ENCODE measurements at places on chromosomes 16 and 17. TPM values are rescaled to one million over a fixed set of nuclear protein-coding genes. Genes with fewer than 3 reads are reported as not detected.

GRCh38 chr16:89363621-89364393, 126.6 kb downstream of the ANKRD11 start:
- no peak overlapping the region for H3K4me3 ChIP-seq
- no peak overlapping the region for H3K27ac ChIP-seq
- DNase-seq: peak; percentile 71
- H3K27me3 ChIP-seq: no peaks in the 10 kb centered on the region
- no peaks in the 10 kb centered on the region for H3K36me3 ChIP-seq
- no peaks in the 10 kb centered on the region for H3K4me1 ChIP-seq

GRCh38 chr16:424033-424622, 1.3 kb upstream of the RAB11FIP3 start:
- DNase-seq: no peak
- H3K4me3 ChIP-seq: peak overlapping the region; percentile 30
- H3K27me3 ChIP-seq: no peaks in the 10 kb centered on the region
- H3K36me3 ChIP-seq: no peaks in the 10 kb centered on the region
- no peaks in the 10 kb centered on the region for H3K4me1 ChIP-seq

DNA sequence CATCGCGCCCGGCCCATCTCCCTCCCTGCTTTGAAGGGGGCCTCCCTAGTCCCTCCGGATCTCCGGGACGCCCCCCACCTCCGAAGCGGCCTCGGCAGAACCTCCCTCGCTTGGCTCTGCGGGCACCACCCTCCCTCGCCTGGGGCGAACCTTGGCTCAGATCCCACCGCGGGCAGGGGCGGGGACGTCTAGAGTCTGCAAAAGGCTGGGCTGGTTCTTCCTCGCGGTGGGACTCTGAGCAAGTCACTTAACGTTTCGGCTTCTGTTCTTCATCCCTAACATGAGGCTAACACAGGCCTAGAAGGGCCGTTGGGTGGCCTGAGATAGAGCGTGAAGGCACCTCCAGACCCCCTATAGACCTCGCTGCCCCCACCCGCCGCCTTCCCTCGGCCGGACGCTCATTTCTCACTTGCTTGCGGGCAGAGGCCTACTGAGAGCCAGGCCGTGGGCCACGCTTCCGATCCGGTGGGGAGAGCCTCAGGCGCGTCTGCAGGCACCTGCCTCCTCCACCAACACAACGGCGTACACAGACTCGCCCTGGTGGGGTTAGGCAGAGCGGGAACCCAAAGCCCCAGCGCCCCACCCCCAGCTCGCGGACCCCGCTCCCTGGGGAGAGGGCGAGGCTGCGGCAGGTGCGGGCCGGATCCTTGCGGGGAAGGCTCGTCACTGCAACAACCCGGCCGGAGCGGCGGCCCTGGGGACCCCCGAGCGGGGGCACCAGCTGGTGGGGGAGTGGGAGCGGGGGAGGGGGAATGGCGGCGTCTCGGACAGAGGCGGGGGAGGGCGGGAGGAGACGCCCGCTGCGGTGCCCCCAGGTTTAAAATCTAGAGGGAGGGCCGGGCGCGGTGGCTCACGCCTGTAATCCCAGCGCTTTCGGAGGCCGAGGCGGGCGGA, 5.4 kb downstream of the MYO1C start:
- peak overlapping the region; percentile 23 for H3K27ac ChIP-seq
- H3K4me1 ChIP-seq: no peaks in the 10 kb centered on the region
- no peaks in the 10 kb centered on the region for H3K36me3 ChIP-seq

GRCh38 chr17:44967026-44967906, 837 bp downstream of the C1QL1 start:
- no peaks in the 10 kb centered on the region for H3K4me1 ChIP-seq
- DNase-seq: no peak
- H3K27ac ChIP-seq: no peak overlapping the region

- peak overlapping the region; percentile 77 for H3K27ac ChIP-seq
- no peaks in the 10 kb centered on the region for H3K27me3 ChIP-seq
- H3K4me3 ChIP-seq: no peak overlapping the region
- DNase-seq: no peak
- no peaks in the 10 kb centered on the region for H3K4me1 ChIP-seq
- H3K36me3 ChIP-seq: no peaks in the 10 kb centered on the region
Measured at GRCh38 chr17:57832314-57833178, 17.3 kb downstream of the MRPS23 start.

- H3K27ac ChIP-seq: peak within 1 kb of the TSS; percentile 81
- H3K4me1 ChIP-seq: no peaks in the 10 kb centered on the region
- DNase-seq: peak; percentile 94
- H3K27me3 ChIP-seq: no peaks in the 10 kb centered on the region
Measured at GRCh38 chr16:67562526-67562917, at the start of gene CTCF. Gene CTCF, plus strand, starts transcription at chr16:67562526. Its CDS starts 48,307 bp downstream, at chr16:67610833.

DNA sequence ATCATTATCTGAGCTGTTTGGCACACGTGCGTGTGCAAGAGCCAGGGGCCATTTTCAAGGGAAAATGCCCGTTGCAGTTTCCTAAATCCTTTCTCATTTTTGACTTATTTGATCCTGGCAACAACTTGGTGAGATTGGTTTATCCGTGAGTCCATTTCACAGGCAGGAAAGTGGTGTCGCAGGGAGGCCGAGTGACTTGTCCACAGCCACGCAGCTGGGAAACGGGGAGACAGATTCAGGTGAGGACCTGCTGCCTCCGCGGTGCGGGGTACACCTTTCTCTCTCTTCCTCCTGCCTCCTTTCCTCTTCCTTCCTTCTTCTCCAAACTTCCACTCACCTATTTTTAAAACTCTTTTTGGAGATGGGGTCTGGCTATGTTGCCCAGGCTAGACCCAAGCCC, 46.3 kb upstream of the ZCCHC14 start:
- peak; percentile 37 for DNase-seq
- no peaks in the 10 kb centered on the region for H3K36me3 ChIP-seq
- no peak overlapping the region for H3K27ac ChIP-seq
- no peak overlapping the region for H3K4me3 ChIP-seq

Gene KRT24
- not detected for total RNA-seq

Gene C16orf96
- total RNA-seq: 0.13 TPM

DNA sequence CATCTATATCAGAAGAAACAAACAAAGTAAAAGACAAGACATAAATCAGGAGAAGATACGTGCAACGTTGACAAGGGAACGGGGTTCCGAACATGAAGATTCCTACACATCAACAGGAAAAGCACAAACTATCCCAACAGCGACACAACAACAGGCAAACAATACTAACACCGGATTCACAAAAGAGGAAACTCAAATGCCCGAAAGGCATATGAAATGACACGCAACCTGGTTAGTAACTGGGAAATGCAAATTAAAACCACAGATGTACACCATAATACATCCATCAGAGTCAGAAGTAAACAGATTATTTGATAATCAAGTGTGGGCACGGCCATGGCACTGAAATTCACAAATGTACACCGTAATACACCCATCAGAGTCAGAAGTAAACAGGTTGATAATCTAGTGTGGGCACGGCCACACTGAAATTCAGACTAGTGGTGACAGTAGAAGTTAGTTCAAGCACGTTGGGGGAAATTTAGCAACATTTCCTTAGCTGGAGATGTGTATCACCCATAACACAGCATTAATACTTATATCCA, 171.9 kb upstream of the RPH3AL start:
- no peaks in the 10 kb centered on the region for H3K27me3 ChIP-seq
- H3K27ac ChIP-seq: no peak overlapping the region
- peaks cover 9% of the 10 kb centered on the region for H3K36me3 ChIP-seq
- DNase-seq: no peak
- H3K4me3 ChIP-seq: no peak overlapping the region

DNA sequence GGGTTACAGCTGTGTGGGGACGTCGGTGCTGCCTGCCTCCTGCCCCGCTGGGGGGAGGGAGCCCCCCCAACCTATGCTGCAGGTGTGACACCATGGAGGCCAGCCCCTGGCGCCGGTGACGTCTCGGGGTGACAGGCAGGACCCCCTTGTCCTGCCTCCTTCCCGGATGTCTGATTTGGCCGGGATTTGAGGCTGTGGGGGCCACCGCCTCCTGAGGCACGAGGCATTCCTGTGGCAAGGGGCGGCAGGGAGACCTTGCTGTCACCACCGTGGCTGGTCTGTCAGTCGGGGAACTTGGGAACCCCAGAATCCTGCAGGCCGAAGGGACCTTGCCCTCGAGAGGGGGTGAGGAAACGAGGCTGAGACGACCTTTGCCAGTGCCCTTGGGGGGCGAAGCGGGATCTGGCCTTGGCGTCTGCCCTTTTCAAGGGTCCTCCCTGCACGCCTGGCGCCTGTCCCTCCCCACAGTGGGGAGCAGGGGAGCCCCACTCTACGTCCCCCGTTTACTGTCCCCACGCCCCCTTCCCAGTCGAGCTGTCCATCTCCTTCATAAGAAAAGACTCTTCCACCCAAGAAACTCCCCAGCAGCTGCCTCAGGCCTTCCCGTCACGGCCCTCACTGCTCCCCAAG, 74.4 kb downstream of the METRNL start:
- H3K27ac ChIP-seq: no peak overlapping the region
- no peaks in the 10 kb centered on the region for H3K27me3 ChIP-seq
- peak; percentile 73 for DNase-seq

Gene OR4D2
- total RNA-seq: not detected

DNA sequence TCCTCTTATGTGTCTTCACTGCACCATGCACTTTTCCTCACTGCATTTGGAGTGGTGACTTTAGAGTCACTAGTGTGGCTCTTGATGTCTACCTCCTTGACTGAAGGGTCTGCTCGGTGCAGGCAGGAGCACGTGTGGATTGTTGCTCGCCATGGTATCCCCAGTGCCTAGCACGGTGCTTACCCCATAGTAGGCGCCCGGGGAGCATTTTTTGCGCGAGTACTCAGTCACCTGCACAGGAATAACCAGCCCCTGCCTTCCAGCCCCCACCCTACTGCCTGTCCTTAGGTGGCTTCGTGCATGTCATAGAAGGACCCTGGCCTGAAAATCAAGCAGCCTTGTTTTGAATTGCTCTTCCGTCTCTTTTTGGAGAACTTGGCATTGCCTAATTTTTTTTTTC, 31.3 kb downstream of the CDRT15 start:
- no peaks in the 10 kb centered on the region for H3K27me3 ChIP-seq
- peaks cover 8% of the 10 kb centered on the region for H3K36me3 ChIP-seq
- no peak for DNase-seq
- no peak overlapping the region for H3K4me3 ChIP-seq

- H3K36me3 ChIP-seq: no peaks in the 10 kb centered on the region
- H3K4me3 ChIP-seq: no peak overlapping the region
- DNase-seq: no peak
- no peaks in the 10 kb centered on the region for H3K27me3 ChIP-seq
- H3K27ac ChIP-seq: no peak overlapping the region
- H3K4me1 ChIP-seq: no peaks in the 10 kb centered on the region
Measured at GRCh38 chr17:51442088-51442865, 181.9 kb downstream of the UTP18 start.

DNA sequence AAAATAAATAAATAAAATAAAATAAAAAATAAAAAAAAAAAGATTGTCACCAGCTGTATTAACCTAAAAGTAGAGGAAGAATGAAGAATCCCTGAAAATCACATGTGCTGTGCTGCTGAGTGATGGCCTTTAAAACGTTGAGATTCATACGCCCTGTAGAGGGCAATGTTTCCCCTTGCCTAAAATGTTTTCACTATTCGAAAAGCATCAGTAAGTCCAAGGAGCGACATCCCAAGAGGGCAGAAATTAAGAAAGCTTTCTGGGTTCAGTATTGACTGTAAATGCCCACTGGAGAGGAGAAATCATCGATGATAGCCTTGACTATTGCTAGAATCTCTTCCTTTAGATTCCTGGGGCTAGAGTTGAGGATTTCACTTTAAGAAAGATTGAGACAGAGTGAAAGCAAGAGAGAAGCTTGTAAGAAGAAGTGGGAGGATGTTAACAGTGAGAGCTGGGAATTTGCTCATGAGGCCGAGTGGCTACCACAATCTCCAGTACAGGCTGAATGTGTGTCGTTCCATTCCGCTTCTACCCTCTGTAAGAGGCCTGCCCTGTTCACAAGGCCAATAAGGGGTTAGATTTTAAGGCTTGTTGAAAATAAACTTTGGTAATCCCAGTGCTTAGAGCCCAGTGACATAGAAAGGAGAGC, 170.8 kb upstream of the FAM20A start:
- H3K4me1 ChIP-seq: no peaks in the 10 kb centered on the region
- no peak overlapping the region for H3K27ac ChIP-seq
- H3K36me3 ChIP-seq: no peaks in the 10 kb centered on the region
- H3K4me3 ChIP-seq: peak overlapping the region; percentile 40
- no peaks in the 10 kb centered on the region for H3K27me3 ChIP-seq

Gene DDX28
- total RNA-seq: 5.3 TPM

GRCh38 chr16:69239851-69240250, 52.9 kb downstream of the SNTB2 start:
- H3K4me1 ChIP-seq: peaks cover 12% of the 10 kb centered on the region
- no peaks in the 10 kb centered on the region for H3K27me3 ChIP-seq
- no peaks in the 10 kb centered on the region for H3K36me3 ChIP-seq
- no peak for DNase-seq
- H3K4me3 ChIP-seq: no peak overlapping the region

Gene SLC35G6
- total RNA-seq: not detected

- no peak for DNase-seq
- no peak overlapping the region for H3K4me3 ChIP-seq
- H3K27me3 ChIP-seq: no peaks in the 10 kb centered on the region
- no peaks in the 10 kb centered on the region for H3K4me1 ChIP-seq
- H3K27ac ChIP-seq: no peak overlapping the region
Measured at GRCh38 chr17:57550668-57551315, 194.3 kb downstream of the CCDC182 start.

Gene KRTAP16-1
- total RNA-seq: not detected

Gene TP53TG3F
- not detected for total RNA-seq

Gene ACAP1
- total RNA-seq: 18.6 TPM

- no peak overlapping the region for H3K4me3 ChIP-seq
- no peaks in the 10 kb centered on the region for H3K36me3 ChIP-seq
- DNase-seq: no peak
- no peaks in the 10 kb centered on the region for H3K4me1 ChIP-seq
- H3K27ac ChIP-seq: no peak overlapping the region
- no peaks in the 10 kb centered on the region for H3K27me3 ChIP-seq
Measured at GRCh38 chr16:85326794-85327181, 214.5 kb upstream of the CIBAR2 start.

DNA sequence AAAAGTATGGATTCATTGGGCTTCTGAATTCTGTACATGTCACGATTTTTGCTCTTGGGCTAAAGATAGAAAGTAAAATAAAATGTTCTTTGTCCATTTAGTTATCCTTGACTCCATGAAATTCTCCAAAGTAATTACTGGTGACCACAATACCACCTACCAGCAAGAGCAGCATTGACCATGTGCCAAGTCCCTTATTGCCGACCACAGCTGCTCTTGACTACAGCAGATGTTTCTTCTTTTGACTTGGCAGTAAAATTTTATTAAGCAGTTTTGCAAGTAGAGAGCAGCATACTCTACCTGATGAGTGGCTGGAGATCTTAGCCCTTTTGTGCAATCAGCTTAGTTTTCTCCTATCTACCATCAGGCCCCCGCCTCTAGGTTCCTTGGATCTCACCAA, 152.2 kb upstream of the TBX2 start:
- H3K36me3 ChIP-seq: no peaks in the 10 kb centered on the region
- H3K4me1 ChIP-seq: no peaks in the 10 kb centered on the region
- no peak overlapping the region for H3K4me3 ChIP-seq
- no peak overlapping the region for H3K27ac ChIP-seq

Gene C17orf78
- total RNA-seq: not detected

- peak overlapping the region; percentile 80 for H3K4me3 ChIP-seq
- no peak for DNase-seq
Measured at GRCh38 chr17:76354317-76354729, 607 bp upstream of the PRPSAP1 start.

Data from aorta (tissue), 5 donors.